Stimulated activated CD4-positive, alpha-beta T cell treated with anti-CD3 and anti-CD28 coated beads, Interleukin-15, amount 100 ng/mL, for 48 hours (primary cell): ENCODE measurements at places on chromosomes 6 and 20.
A peak's percentile ranks its signal among the peaks of the same experiment; 100 is the strongest.

GRCh38 chr20:41861772-41862422 is 243.7 kb upstream of the CHD6 start:
- no peak for DNase-seq

DNA sequence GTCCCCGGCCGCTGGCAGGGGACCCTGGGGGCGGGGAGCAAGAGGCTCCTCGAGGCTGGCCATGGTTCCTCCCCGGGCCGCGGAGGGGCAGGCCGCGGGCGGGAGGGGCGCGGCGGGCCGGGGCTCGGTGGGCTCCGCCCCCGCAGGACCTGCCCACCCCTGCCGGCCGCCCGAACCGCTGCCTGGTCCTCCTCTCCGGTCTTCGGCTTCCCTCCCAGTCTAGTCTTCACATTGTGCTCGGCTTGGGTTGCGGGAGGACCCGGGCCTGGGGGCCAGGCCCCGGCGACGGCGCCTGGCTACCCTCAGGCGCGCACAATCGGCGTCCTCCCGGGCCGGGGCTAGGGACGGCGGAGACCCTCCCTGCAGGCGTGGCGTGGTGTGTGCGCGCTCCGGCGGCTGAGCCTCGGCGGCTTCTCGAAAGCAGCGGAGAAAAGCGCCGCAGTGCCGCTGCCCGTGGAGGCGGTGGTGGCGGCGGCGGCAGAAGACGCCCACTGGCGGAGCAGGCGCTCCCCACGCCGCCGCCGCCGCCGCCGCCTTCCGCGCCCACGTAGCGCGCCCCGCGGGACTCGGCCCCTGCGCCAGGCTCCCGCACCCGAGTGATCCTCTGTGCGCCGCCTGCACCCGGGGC is at the start of gene PDE10A:
TSS of gene PDE10A (minus strand) at position 493 of the 628 bp plus-strand sequence. CDS start at position 63, 430 bp downstream.
- no peak for DNase-seq

- no peak for DNase-seq
Measured at GRCh38 chr6:100353276-100354015, 111.3 kb downstream of the SIM1 start.

DNA sequence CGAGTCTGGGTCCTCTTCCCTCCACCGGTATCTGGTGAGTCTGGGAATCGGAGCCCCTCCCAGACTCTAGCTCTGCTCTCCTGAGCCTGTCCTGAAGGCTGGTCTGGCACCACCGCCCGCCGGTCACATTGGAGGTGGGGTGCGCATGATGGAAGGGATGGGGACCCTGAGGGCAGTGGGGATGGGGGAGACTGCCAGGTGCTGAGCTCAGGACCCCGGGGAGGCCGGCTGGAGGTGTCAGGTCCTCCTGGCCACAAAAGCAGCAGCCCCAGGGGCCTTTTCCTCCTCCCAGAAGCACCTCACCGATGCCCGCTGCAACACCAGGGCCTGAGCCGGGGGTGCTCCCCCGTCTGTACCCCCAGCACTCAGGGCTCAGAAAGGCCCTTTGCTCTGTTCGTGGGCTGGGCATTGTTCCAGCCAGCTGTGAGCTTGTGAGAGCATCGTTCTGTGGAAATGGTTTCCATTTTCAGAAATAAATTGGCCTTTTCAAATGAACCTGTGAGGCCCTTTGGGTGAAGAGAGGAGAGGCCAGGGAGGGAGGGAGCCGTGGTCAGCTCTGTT is 2.5 kb upstream of the NPBWR2 start:
- DNase-seq: no peak

- DNase-seq: no peak
Measured at GRCh38 chr6:87822011-87822410, 120.0 kb upstream of the AKIRIN2 start.

- DNase-seq: no peak
Measured at GRCh38 chr20:8664778-8665177, 404.1 kb upstream of the PLCB4 start.

- DNase-seq: no peak
Measured at GRCh38 chr20:4111440-4112411, 96.4 kb upstream of the RNF24 start.

DNA sequence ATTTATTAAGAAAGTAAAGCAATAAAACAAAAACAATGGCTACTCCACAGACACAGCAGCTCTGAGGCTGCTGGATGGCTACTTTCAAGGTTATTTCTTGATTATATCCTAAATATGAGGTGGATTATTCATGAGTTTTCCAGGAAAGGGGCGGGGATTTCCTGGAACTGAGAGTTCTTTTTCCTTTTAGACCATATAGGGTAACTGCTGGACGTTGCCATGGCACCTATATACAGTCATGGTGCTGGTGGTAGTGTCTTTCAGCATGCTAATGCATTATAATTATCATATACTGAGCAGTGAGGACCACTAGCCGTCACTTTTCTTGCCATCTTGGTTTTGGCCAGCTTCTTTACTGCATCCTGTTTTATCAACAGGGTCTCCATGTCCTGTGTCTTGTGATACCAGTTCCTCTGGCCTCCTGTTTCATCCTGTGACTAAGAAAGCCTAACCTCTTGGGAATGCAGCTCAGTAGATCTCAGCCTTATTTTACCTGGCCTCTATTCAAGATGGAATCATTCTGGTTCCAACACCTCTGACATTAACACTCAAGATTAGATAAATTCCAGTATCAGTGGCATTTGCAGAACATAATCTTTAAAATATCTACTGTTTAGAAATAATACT is 32.3 kb upstream of the TRDN start:
- no peak for DNase-seq

- no peak for DNase-seq
Measured at GRCh38 chr6:158387036-158387435, 74.8 kb downstream of the TULP4 start.

GRCh38 chr6:52210227-52210626 is 24.1 kb downstream of the IL17A start:
- DNase-seq: no peak

- no peak for DNase-seq
Measured at GRCh38 chr6:56374841-56375369, 127.5 kb upstream of the COL21A1 start.

DNA sequence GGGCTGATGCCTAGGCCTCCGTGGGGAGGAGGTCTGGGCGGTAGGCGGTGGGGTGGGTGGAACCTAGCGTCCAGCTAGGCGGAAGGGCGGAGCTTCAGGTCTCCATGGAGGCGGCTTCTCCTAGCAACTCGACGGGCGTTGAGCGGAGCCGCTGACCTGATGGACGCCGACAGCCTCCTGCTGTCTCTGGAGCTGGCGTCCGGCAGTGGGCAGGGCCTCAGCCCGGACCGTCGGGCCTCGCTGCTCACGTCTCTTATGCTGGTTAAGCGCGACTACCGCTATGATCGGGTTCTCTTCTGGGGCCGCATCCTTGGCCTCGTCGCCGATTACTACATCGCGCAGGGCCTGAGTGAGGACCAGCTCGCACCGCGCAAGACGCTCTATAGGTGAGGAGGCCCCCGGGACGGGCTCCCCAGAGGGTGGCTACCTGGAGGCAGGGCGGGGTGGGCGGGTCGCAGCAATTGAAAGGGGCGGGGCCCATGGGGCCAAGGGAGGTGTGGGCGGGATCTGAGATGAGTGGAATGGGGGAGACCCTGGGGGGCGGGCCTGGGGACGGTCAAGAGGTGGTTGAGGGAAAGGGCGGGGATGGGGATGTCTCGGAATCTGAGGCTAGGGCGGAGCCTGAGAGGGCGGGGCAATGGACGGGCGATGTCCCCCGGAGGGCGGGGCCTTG is at the start of gene RSPH9:
TSS of gene RSPH9 (plus strand) at position 97 of the 673 bp plus-strand sequence. CDS start at position 160, 63 bp downstream.
- peak; percentile 61 for DNase-seq

- no peak for DNase-seq
Measured at GRCh38 chr6:73943930-73944652, 248.1 kb downstream of the CD109 start.

DNA sequence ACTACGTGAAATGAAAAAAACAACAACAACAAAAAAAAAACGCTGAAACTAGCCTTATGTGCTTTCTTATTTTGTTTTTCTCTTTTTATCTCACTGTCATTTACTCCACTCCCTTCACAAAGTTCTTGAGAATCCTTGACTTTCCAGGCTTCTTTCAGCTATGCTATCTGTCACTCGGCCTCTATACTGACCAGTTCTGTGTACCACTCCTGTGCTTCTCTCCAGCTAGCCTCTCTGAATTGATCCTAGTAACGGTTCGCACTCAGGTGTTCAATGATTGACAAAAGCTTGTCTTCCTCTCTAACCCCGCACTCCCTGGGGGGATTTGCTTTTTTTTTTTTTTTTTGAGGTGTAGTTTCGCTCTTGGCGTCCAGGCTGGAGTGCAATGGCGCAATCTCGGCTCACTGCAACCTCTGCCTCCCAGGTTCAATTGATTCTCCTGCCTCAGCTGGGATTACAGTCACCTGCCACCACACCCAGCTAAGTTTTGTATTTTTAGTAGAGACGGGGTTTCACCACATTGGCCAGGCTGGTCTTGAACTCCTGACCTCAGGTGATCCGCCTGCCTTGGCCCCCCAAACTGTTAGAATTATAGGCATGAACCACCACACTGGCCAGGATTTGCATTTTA is 31.8 kb downstream of the MLIP start:
- no peak for DNase-seq

GRCh38 chr6:37051138-37052026 is 45.9 kb downstream of the FGD2 start:
- DNase-seq: peak; percentile 84

- no peak for DNase-seq
Measured at GRCh38 chr6:98539741-98540140, 294.6 kb upstream of the POU3F2 start.

GRCh38 chr6:170227996-170228945 is 62.6 kb downstream of the DLL1 start:
- no peak for DNase-seq

- DNase-seq: no peak
Measured at GRCh38 chr20:35886537-35886936, 67.8 kb downstream of the SCAND1 start.

DNA sequence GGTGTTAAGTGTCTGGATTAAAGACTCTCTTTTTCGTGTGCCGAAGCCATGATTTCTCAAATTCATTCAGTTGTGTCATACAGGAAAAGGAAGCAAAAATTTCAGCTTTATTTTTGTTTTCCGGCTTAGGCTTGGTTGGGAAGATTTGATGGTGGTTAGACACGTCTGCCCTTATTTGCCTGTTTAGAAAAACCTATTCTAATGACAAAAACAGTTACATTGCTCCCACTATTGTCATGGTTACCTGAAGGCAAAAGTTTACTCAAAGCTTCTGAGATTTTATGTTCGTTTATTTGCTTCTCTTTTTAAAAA is 982 bp downstream of the DNAJC5 start:
- no peak for DNase-seq

GRCh38 chr20:59103573-59103972 is 60.0 kb upstream of the ZNF831 start:
- no peak for DNase-seq

DNA sequence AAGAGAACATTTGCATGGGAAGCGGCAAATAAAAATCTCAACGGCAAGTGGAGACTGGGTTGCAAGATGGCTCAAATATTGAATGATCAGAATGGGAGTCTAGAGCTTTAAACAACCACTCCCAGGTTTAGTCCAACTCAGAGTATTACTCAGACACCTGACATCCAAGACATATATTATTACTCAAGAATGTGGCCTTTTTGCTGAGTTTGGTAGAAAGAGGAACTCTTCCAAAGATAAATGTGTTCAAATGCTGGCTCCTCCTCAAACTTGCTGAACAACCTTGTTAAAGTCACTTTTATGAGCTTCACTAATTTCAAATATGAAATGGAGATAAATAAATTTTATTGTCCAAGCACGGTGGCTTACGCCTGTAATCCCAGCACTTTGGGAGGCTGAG is 77.8 kb downstream of the ESR1 start:
- no peak for DNase-seq

DNA sequence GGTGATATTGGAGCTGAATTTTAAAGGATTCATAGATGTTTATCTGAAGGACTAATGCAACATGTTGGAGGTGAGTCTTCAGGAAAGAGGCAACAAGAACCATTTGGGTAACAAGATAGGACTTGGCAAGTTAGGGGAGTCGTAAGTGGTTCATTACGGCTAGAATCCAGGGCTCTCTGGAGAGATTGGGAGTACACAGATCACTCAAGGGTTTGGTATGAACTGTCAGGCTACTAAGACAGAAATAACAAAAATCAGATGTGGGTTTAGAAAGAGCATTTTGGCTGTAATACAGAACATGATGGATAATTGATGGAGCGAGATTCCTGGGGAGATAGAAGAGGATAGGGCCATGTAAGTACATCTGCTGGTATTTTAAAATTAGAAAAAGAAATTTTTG is 86.3 kb upstream of the ESR1 start:
- DNase-seq: no peak

DNA sequence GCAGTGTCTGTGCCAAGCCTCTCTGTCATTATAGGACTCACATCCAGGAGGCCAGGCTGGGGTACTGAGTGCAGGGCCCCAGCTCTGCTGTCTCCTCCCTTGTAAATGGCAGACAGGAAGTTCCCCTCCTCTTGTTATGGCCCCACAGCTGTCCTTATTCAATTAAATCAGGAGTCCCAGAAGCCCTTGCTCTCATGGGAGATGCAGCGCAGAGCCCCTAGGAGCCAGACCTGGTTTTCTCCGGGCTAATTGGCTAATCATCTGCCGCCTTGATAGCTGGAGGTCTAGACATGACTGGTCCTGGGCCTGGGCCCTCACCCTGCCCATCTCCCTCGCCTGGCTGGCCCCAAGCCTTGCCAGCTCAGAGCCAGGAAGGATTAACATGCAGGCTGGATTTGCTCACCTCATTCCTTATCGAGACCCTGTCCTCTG is 172.0 kb downstream of the VEGFA start:
- DNase-seq: no peak

DNA sequence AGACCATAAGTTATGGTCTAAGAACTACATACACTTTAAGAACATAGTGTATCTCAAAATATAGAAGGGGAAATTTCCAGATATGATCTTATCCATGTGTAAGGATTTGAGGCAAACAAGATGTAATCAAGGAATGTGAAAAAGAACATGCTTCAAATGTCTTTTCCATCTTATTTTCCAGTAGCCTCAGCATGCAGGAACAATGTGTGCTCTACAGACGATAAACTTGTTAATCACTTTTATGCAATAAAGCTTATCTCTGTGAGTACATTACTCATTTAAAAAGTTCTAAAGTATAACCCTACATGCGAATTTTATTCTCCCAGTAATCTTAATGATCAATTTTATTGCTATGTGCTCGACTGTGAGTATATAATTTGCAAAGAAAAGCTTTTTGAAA is 185.2 kb downstream of the ALDH8A1 start:
- DNase-seq: no peak

GRCh38 chr20:48445827-48446226 is 382.0 kb downstream of the PREX1 start:
- no peak for DNase-seq

GRCh38 chr6:139313784-139314545 is 22.2 kb upstream of the TXLNB start:
- no peak for DNase-seq

DNA sequence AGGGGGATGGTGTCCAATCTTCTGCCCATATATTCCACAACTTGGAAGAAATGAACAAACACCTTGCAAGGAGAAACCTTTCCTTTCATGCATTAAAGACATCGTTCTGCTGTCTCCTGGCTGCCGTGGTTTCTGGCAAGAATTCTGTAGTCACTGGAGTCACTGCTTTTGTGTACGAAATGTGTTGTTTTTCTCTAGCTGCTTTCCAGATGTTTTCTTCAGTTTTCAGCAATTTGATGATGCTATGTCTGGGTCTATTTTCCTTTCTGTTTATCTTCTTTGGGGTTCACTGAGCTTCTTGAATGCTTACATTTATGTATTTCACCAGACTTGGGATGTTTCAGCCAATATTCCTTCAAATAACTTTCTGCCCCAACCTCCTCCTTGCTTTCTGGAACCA is 40.6 kb upstream of the SLCO4A1 start:
- DNase-seq: no peak
